ENCODE measurements at places on chromosomes 1 and 21. TPM values are rescaled to one million over a fixed set of nuclear protein-coding genes. Genes with fewer than 3 reads are reported as not detected.
A peak's percentile ranks its signal among the peaks of the same experiment; 100 is the strongest.

DNA sequence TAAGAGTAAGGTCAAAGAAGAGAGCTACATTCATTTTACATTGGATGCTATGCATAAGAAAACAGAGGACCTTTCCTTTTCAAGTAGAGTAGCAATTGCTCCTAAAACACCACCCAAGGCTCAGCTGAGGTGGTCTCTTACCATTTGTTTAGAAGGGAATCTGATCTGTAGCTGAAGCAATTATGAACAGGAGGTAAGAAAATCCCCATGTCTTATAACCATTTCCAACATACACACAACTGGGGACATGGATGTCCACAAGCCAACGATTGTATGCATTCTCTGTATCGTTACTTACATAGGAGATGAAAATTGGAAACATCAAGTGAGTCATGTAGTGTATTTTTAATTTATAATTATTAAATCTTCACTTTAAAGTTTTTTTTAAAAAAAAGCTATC lies 132.0 kb downstream of the AKT3 start:
- no peak for DNase-seq

DNA sequence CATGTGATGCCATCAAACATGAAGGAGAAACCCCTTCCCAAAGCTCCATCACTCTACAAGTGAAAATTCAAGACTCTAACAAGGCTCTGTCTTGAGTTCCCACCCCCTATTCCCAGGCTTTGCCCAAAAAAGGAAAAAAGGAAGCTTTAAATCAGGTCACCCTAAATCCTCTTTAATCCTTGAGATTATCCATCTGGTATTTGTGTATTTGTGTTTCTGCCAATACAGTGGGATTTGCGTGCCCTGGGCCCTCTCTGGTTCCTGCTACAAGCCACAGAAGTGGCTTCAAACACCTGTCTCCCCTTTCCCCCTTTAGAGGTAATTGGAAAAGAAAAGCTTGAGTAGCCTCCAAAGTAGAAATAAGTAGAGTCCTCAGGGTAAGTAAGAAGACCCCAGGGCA lies 120.4 kb downstream of the EDEM3 start:
- DNase-seq, result no peak

- no peak for DNase-seq
Measured at GRCh38 chr1:240683576-240683975, 71.6 kb upstream of the GREM2 start.

GRCh38 chr1:52186449-52186848 lies 44.6 kb downstream of the ZFYVE9 start:
- DNase-seq, result no peak

DNA sequence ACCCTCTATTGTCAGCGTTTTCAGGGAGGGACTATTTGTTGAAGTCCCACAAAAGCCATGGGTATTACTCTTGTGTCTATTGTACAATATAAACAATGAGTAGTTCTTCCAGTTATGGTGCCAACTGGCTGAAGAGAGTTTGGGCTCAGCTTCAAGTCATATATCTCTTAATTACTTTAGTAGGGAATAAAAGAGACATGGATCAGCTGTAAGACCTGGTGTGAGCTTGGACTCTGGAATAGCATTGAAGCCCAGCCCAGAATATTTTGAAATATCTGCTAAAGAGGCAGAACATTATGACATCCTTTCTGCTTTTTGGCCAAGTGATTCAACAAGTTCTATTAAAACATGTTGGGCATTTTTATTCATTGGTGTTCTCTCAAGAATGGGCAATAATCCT lies 224.9 kb downstream of the BACH1 start:
- no peak for DNase-seq

DNA sequence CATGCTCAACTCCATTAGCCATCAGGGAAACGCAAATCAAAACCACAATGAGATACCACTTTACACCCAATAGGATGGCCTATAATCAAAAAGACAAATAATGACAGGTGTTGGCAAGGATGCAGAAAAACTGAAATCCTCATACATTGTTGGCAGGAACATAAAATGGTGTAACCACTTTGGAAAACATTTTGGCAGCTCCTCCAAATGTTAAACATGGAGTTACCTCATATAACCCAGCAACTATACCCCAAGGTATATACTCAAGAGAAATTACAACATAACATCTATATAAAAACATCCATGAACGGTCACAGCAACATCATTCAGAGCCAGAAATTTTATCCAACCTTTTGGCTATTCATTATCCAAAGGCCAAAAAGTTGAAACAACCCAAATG lies 11.6 kb downstream of the EIF4G3 start:
- no peak for DNase-seq

GRCh38 chr1:198725090-198725489 lies 86.2 kb downstream of the PTPRC start:
- no peak for DNase-seq

DNA sequence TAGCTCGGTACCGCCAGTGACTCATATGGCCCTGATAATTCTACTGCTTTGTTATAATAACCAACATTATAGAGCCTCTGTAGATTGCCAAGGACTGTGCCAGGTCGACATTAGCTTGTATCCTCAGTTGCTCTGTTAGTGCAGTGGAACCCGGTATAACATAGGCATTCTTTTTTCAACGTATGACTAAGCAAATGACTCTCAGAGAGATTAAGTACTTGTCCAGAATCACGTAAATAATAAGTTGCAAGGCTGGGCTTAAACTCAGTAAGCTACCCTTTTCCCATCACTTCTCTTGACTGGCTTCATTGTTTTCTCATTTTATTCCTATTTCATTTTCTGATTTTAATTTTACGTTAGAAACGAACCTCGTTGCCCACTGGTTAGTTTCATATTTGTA lies 85.1 kb downstream of the UBE4B start:
- DNase-seq, result no peak

DNA sequence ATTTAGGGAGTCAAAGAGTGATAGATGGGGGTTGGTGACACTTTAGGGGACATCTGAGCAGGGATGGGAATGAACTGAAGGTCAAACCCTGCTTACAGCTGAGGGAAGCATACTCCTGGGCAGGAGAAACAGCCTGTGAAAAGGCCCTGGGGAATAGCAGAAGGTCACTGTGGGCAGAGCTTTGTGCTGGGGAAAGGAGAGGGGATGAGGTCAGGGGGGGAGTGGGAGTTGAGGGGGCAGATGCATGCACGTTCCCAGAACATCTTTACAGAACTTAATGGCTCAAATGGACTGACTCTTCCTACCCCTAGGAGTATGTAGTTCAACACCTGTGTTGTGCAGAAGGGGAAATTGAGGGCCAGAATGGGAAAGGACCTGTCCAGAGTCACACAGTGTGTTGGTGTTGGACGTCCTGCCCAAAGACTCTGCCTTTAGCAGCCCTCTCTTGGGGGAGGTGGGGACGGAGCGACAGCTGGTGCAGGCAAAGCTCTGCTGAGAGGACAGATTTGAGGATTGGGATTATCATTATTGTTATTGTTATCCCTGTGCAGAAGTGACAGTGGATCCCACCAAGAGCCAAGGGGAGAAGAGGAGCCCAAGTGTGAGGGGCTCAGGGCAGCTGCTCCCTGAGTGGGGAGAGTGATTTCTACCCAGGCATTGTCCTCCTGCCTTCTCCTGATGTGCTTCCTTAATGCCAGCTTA lies 116.5 kb downstream of the PTPRU start:
- DNase-seq, result no peak

- no peak for DNase-seq
Measured at GRCh38 chr1:204171751-204172178, 5.6 kb upstream of the REN start.

GRCh38 chr1:230215031-230215430 lies 148.0 kb downstream of the GALNT2 start:
- DNase-seq, result no peak

DNA sequence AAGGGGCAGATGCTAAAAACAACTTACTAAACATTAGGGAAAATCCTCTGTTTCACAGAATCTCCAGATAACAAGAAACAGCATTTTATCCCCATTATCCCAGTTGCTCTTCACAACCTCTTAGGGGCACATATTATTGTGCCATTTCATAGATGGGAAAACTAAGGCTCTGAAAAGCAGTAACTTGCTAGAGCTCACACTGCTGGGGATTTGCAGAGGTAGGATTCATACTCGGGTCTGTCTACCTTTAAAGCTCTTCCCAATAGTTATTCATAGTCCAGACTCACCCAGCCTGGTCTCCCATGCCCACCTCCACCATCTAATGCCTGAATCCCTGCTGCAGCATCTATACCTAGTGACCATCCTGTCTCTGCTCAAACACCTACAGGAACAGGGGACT lies 67.7 kb downstream of the RRAGC start:
- no peak for DNase-seq

DNA sequence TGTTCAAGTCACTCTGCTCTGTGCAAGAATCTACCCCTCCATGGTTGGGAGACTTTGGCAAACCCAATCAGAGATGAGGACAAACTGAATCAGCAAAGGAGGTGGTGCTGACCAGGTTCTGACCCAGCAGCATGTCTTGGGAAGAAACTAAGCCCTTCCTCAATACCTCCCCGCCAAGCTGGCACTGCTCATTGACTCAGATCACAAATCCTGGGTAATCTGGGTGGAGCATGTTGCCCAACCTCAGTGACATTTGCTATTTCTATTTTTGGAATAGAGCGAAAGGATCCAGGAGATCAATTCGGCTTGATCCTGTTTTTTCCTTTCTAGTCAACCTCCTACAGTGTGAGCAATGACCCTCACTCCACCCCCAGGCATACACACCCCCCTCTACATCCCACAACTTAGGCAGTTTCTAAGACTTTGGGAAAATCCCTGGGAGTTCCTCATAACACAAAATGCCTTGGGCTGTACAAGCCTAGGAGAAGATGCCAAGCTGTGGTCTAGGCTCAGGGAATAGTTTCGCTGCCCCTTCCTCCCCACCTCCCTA lies 166.8 kb upstream of the KCNJ6 start:
- no peak for DNase-seq

- no peak for DNase-seq
Measured at GRCh38 chr1:11380500-11380899, 98.5 kb upstream of the DISP3 start.

DNA sequence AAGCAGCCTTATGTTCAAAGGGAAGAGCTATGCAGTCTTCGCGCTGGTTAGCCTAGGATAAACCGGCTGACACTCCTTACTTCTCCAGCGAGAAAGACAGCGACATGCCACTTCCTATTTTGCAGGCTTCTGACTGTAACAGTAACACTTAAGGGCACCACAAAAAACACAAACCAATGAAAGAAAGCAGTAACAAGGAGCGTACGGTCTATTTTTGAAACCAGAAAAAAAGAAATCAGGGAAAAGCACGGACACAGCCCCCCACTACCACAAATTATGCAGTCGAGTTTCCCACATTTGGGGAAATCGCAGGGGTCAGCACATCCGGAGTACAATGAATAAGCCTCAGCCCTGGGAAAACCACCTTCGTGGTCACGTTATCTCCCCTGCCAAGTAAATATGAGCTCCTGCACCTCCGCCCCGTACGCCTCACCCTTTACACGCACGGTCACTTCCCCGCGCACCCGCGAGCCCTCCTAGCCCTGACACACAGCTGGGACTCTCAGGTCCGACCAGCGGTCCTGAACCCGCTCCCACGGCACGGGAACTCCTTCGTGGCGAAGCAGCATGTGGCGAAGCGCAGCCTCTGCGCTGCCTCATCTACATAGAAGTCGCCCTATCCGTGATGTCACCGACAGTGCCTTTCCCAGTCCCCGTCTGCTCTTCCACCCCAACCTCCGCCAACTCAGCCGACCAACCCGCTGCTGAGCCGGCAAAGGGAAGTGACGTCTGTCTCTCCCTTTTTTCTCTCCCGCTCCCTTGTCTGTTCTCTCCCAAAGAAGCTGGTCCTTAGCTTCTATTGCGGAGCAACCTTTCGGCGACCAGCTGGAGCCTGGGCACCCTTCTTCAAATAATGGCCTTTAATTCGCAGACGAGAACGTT lies 40.9 kb upstream of the PPIAL4F start:
- peak; percentile 83 for DNase-seq

DNA sequence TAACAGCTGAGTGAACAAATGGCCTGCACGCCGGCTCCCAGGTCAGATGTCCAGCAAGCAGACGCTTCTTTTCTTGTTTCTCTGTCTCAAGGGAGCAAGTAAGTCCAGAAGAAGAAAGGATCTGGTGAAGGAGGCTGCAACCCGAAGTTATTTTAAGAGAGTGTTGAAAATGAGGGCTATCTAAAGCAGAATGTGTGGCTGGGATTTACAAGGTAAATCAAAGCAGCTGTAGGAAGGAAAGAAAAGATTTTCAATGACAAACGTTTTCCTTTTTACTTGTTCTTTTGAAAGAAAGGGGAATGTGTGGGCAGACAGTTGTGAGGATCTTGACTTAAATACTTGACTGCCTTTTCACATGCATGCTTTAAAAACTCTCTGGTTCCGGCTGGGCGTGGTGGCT lies 311.5 kb downstream of the KIF26B start:
- no peak for DNase-seq

- DNase-seq, result no peak
Measured at GRCh38 chr1:221728037-221728505, 13.8 kb downstream of the DUSP10 start.

DNA sequence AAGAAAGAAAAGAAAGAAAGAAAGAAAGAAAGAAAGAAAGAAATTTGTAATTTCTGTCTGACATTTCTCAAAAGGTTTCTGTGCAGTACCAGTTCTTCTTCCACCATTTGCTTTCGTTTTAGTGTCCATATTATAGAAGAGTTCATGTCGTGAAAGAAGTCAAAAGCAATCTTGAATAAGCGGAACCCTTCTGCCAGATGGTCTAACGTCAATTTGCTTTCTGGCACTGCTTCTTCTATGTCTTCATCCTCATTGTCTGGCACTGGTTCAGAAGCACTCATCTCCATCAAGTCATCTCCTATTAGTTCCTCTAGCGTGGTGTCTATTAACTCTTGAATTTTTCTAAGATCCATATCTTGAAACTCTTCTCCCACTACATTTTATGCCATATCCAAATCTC lies 170.0 kb upstream of the KCTD3 start:
- no peak for DNase-seq

DNA sequence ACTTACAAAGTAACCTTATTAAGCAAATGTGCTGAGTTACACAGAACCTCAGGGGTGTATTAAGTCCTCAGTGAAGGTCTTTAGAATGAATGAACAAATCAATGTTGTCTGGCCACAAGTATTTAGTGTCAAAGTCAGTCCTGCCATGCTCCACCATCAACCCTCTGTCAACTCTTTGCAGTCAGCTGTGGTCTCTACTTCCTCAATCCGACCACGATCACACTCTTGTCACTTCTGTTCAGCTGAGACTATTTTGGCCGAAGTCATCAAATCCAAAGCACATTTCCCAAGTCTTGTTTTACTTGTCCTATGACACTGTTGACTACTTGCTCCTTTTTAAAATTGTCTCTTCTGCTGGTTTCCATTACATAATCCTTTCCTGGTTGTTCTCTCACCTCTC lies 173.5 kb downstream of the ST6GALNAC5 start:
- no peak for DNase-seq

- DNase-seq, result no peak
Measured at GRCh38 chr1:96962751-96963211, 241.2 kb downstream of the PTBP2 start.

The LDLRAD1 gene
- not detected for polyA plus RNA-seq

The S100A8 gene
- not detected for polyA plus RNA-seq

The F3 gene
- polyA plus RNA-seq, result 1.8 TPM

The CD48 gene
- polyA plus RNA-seq, result not detected

The RNF220 gene
- polyA plus RNA-seq, result 83.7 TPM

The FCRLB gene
- 2.0 TPM for polyA plus RNA-seq

The SLC30A2 gene
- not detected for polyA plus RNA-seq
